ENCODE measurements at places on chromosomes 1 and 21.

- DNase-seq = no peak
Measured at GRCh38 chr1:156789621-156790318, 22.4 kb downstream of the PRCC start.

- DNase-seq = peak; percentile 44
Measured at GRCh38 chr1:208791456-208791855, 547.3 kb upstream of the PLXNA2 start.

DNA sequence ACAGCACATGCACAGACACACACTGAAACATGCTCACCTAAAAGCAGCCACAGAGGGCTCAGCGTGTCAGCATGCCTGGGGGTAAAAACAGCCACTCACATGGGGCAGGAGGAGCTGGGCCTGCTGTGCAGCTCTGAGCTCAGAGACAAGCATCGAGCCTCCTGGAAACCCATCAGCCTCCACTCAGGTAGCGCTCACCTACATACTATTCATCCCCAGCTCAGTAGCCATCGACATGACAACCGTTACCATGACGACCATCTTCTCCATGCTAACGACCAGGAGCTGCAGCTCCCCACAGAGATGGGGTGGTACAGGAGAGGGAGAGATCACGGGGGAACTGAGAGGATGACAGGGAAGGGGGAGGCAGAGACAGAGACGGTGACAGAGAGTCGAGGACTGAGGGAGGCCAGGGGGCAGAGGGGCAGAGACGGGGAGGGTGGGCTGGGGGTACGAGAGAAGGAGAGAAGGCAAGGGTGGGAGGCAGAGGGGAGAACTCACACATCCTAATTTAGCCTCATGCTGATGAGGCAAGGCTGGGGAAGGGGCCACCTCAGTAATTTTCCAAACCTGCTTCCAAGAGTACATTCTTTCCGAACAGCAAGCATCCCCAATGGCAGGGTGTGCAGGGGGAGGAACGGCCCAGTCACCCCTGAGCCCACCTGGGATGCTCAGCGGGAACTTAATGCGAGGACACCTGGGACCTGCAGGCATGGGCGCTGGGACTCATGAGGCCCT lies 28.4 kb downstream of the SDC3 start:
- no peak for DNase-seq

DNA sequence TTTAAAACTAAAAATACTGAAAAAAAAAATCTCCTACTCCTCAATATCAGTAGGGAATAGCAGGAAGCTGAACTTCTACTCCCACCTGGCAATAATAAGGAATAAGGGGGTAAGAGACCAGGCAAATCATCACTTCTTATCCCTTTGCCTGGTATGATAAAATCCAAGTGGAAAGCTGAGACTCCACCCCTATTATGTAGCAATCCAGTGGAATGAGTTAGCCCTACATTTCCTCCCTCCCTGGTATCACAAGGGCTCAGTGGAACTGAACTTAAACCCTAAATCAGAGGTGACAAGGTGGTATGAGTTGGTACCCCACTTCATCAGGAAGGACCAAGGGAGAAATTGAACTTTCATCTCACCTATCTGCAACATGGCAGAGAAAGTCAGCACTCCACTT lies 25.7 kb downstream of the TRIM33 start:
- DNase-seq = no peak

GRCh38 chr1:14113271-14113670 lies 413.3 kb downstream of the PRDM2 start:
- DNase-seq = no peak

GRCh38 chr1:80915491-80915890 lies 885.2 kb upstream of the ADGRL2 start:
- DNase-seq = no peak

GRCh38 chr1:17539477-17540254 lies at the start of gene ARHGEF10L:
Gene ARHGEF10L, plus strand, starts transcription at chr1:17539698. Its CDS starts 40,898 bp downstream, at chr1:17580596.
- peak; percentile 25 for DNase-seq

- DNase-seq = no peak
Measured at GRCh38 chr1:46464013-46464548, 25.6 kb upstream of the DMBX1 start.

DNA sequence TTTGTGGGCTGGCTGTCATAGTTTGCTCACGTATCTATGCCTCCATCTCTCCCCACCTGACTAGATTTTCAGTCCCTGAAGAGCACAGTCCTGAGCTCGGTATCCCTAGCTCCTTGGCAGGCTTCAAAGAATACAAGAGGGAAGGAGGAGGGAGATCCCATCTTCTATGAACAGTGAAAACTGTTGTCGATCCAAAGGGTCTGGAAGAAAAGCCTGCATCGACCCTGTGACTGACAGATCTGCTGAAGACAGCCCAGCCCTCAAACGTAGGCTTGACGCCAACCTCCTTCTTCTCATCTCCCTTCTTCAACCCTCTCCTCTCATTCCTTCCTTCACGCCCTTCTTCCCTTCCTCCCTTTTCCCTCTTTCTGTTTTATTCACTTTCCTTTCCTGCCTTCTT lies 13.3 kb upstream of the ADORA1 start:
- no peak for DNase-seq

GRCh38 chr1:46708121-46708520 lies 10.8 kb downstream of the EFCAB14 start:
- DNase-seq = no peak

- DNase-seq = peak; percentile 22
Measured at GRCh38 chr1:154869351-154870114, 548 bp downstream of the KCNN3 start.

- DNase-seq = no peak
Measured at GRCh38 chr1:218990019-218990418, 183.7 kb upstream of the LYPLAL1 start.

DNA sequence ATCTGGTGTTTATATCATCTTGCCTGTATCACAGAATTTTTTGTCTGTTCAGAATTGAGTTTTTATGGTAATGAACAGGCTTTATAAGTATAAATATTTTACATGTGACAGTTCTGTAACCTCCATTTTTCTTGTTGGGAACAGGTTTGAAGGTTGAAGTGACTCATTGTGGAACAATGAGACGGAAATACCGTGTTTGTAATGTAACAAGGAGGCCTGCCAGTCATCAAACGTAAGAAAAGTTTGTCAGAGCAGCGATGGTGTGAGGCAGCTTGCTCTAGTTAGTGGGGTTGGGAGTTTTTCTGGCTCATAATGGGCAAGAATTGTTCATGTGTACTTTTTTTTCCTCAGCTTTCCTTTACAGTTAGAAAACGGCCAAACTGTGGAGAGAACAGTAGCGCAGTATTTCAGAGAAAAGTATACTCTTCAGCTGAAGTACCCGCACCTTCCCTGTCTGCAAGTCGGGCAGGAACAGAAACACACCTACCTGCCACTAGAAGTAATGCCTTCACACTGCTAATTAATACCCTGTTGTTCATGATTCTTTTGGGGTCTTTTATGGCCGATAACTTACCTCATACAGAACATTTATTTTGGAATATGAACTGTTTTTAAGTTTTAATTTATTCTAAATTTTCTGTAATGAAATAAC lies 75.2 kb upstream of the TEKT2 start:
- peak; percentile 34 for DNase-seq

GRCh38 chr1:71233645-71234044 lies 152.8 kb upstream of the ZRANB2 start:
- DNase-seq = no peak

DNA sequence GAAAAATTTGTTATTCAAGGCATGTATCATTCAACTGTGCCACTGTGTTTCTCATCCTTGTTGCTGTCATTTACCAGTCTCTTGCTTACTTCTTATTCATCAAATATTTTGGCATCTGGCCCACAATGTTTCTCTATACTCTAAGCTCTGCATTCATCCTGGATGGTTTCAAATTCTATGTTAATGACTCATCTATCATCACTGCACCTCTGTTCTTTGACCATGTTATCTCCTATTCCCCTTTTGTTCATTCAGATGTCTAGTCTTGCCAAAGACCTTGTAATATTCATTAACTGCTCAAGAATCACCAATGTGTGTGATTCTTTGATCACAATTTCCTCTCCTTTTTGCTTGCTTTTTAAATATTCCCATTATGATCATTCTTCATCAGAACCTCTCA lies 54.6 kb upstream of the PRKACB start:
- DNase-seq = peak; percentile 30

DNA sequence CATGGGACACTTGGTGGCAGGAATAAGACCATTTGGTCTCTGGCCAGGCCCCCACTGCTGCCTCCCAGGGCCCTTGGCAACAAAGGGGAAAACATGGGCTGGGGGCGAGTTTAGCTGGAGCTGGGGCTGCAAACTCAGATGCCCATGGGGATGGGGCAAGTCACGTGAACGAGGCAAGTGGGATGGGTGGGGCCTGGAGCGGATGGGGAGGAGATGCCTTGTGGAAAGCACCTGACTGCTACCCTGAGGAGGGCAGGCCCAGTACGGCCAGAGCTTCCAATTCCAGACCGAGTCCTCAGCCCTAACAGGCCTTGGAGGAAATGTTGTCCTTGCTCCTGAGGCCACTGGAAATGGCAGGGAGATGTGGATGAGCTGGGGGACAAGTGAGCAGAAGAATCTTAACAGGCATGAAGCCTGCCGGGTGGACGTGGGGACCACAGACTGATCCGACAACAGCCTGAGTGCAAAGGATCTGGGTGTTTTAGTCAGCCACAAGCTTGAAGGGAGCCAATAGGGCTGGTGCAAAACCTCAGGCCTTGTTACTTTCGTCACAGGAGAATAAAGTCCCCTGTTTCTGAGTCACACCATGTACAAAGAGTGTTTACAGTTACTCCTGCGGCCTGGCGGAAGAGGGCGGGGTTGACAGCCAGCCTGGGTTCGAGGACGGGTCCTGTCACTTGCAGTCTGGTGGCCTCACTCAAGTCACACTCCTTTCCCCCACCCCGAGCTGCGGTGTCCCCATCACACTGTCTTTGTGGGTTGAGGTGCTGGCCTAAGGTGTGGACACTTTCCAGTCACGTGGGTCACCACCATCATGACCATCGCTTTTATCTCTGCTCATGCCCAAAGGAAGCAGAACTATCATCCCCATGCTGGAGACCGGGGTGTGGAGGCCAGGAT lies 19.1 kb downstream of the RUNX3 start:
- peak; percentile 35 for DNase-seq

DNA sequence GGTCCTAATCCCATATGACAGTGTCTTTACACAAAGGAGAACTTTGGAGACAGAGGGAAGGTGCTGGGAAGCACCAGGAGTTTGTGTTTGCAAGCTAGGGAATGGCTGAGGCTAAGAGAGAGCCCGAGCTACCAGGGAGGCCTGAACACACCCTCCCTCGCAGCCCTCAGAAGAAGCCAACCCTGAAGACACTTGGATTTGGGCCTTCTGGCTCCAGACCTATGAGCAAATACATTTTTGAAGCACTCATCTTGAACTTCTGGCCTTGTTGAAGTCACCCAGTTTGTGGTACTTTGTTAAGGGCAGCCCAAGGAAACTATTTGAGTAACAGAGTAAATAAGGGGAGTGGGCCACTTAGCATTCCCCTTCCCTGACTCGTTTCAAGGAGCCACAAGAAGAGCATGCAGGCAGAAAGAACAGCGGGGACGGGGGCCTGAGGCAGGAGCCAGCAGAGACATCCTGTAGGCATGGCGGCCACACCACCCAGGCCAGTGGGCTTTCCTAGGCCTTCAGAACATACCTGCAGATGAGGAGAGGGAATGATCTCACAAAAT lies 13.2 kb upstream of the QSOX1 start:
- no peak for DNase-seq

DNA sequence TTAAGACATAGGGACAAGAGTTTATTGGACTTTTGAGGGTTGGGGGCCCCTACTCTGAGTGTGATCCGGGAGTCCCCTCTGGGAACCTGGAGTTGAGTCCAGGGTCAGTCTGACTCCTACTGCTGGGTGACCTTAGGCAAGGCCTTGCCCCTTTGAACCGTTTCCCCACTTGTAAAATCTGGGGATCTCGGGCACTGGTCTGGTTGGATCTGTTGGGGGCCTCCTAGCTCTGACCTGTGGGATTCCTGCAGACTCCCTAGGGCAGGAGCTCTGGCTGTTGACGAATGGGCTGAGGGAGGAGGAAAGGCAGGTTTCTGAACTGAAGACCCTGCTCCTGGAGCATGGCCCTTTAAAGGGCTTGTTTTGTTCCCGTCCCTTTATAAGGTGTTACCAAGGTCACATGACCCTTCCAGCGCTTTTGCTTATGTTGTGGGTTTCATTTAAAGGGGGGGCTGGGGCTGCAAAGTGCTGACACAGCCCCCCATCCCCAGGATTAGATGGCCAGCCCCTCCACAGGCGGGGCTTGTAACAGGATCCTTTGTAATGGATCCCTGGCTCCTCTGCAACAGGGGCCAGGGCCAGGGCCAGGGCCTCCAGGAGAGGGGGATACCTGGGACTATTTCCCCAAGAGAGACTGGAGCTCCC lies 50.7 kb downstream of the YARS1 start:
- no peak for DNase-seq

DNA sequence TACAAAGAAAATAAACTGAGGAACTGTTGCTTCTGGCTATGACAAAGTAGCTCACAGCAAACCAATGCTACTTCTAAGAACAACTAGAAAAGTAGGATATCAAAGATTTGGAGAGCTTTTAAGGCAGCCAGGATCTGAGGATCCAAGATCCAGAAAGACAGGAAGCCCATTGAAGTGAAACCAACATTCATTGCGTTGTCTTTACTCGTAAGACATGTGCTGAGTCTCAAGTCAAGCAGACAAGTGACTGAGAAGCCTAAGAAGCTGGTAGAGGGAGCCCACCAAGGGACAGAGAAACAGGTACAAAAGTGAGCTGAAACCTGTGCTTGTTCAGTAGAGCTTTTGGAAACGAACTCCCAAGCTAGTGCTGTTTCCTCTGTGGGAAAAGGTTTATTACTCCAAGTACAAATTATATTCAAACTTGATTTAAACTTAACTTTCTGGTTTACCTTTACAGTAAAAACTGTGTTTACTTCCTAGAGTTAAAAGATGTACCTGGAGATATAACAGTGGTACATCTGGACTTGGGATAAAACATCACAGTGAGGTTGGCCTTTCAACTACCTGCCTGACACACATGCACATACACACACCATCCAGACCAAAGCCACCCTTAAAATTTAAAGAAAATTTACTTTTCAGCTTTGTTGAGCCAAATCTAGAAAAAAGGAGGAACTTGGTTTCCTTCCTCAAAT lies 41.2 kb downstream of the NME7 start:
- DNase-seq = no peak

- peak; percentile 84 for DNase-seq
Measured at GRCh38 chr1:93814059-93814794, 64.8 kb downstream of the DNTTIP2 start.

DNA sequence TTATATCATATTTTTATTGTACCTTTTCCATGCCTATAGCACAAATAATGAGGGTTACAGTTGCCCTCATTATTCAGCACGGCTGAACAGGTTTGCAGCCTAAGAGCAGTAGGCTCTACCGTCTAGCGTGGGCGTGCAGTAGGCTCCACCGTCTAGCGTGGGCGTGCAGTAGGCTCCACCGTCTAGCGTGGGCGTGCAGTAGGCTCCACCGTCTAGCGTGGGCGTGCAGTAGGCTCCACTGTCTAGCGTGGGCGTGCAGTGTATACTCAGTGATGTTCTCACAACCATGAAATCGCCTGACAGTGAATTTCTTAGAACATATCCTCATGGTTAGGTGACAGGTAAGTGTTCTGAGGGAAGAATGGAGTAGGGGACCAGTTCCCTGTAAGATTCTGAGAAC lies 84.9 kb downstream of the DYRK1A start:
- DNase-seq = no peak

GRCh38 chr1:171668372-171668771 lies 15.9 kb upstream of the MYOC start:
- no peak for DNase-seq

GRCh38 chr1:21048462-21048861 lies 128.2 kb downstream of the EIF4G3 start:
- DNase-seq = no peak

- no peak for DNase-seq
Measured at GRCh38 chr1:116031302-116031835, 55.1 kb downstream of the SLC22A15 start.

GRCh38 chr1:8687538-8687937 lies 129.9 kb downstream of the RERE start:
- no peak for DNase-seq

- DNase-seq = no peak
Measured at GRCh38 chr1:183161391-183161790, 24.7 kb upstream of the LAMC2 start.

Measured in AG10803 (cell line).